Stimulated activated CD8-positive, alpha-beta memory T cell treated with anti-CD3 and anti-CD28 coated beads, Interleukin-7, amount 100 ng/mL, for 1 hour (primary cell): ENCODE measurements at places on chromosomes 11 and 22.

- DNase-seq: no peak
These were observed 330.2 kb upstream of the B3GAT1 start for GRCh38 chr11:134742224-134742612.

DNA sequence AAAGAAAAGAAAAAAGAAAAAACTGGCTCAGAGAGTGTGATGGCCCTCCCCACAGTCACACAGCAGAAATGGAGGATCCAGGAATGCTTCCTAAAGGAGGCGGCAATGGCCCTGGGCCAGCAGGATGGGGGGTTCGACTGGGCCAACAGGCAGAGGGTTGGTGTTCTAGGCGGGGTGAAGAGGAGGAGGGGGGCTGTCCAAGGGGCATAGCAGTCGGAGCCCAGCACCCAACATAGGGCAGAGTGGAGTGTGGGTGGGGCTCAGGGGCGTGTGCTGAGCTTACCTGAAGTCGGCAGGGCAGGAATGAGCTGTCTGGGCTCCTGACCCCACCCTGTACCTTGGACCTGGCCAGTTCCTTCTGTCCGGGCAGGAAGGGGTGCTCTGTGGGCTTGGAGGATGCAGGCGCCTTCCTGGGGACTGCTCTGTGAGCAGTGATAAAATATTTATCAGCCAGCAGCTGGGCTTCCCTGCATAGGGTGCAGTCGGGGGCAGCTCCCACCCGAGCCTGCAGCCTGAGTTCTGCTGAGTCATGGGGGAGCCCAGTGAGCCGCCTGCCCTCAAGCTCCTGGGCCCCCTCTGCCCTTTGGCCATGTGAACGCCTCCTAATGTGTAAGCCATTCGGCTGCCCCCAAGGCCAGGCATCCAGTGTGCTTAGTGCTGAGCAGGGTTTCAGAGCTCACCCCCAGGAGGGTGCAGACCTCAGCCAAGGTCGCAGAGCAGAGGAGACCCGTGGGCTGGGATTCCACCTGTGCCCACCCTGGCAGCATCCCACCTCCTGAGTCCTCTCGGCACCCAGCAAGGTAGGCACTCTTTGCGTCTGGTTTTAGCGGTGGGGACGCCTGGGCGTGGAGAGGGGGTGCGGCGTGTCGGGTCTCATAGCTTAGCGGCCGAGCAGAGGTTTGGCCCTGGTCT is 25.3 kb upstream of the PRR5 start:
- DNase-seq: no peak

GRCh38 chr22:41576877-41577276 is 12.8 kb downstream of the PMM1 start:
- no peak for DNase-seq

DNA sequence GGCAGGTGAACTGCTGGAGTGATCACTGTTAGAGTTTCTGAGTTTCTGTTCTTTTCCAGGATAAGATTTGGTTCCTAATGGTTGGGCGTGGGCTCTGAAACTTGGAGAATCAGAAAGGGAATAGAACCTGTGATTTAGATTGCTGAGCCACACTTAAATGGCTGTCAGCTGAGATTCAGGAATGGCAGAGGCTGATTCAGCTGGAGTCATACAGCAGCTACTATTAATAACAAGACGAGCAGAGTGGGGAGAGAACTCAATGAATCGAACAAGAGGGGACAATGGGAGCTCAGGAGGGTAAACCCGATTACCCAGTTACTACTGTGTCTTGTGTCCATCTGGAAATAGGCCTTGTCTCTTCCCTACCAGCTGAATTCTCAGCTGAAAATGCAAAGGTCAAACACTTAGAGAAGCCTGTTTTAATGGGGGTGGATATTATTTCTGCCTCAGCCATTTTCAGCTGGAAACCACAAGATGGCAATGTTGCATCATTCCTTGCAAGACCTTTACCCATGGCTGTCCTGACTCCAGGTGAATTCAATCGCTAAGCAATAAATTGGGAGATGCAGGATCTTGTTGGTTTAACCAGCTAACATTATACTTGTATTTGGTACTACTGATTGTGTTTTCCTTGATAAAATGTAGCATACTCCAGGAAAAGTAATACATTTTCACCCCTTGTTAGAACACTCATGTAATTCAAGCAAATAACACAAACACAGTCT is 104.5 kb upstream of the RAG2 start:
- DNase-seq: no peak

DNA sequence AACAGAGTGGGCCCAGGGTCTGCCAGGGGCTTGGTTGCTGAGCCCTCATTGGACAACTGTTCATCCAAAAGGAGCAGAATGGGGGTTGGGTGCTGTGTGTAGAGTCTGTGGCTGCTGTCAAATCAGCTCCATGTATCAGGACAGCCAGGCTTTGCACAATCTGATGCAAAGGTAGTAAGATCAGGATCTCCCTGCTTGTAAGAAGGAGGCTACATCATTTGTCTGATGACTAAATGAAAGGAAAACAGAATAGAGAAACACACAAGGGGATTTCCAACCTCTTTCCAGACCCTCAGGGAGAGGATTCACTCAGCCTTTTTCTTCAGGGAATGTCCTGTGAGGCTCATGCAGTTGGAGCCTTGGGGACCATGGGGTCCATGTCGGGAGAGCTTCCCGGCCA is 7.2 kb downstream of the MICAL2 start:
- DNase-seq: no peak

GRCh38 chr11:59802639-59803176 is 7.9 kb downstream of the MRPL16 start:
- DNase-seq: no peak

- DNase-seq: no peak
These were observed 91.2 kb downstream of the ZBTB16 start for GRCh38 chr11:114150671-114151070.

- DNase-seq: no peak
These were observed 86.1 kb downstream of the RAB38 start for GRCh38 chr11:88089134-88089533.

- no peak for DNase-seq
These were observed 13.8 kb upstream of the MTFP1 start for GRCh38 chr22:30411780-30412179.

DNA sequence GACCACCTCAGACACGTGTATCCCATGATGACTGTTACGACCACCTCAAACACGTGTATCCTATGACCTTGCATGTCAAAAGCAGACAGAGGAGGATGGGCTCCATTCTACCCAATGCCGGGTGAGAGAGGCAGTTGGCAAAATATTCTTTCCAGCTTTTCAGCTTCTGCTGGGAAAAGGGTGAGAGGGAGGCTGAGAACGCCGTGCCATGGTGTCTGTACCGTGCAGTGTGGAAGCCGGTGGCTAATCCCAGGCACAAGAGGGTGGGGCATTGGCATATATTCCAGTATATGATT is 1478.4 kb downstream of the TBC1D22A start:
- DNase-seq: no peak
